Activated CD8-positive, alpha-beta memory T cell treated with anti-CD3 and anti-CD28 coated beads for 1 hour (primary cell): ENCODE measurements at places on chromosomes 11 and 22.

- DNase-seq: no peak
These were observed 13.6 kb downstream of the IL17RA start for GRCh38 chr22:17098379-17098819.

DNA sequence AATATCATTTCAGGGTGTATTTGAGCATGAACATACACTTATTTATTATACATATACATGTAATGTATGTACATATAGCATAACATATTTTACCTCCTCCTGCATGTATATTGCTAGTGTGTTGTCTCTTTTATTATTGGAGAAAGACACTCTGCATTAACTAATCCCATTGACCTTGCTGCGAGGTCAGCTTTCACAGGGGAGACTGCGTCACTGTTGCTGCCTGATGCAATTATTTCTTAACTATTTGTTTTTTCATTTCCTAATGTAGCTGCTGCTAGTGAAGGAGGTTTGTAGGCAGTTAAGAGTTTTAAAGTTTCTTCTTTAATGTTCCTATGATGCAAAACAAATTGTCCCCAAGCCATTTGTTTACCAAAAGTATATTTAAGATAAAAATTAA, 185.4 kb upstream of the CNTN5 start:
- no peak for DNase-seq

DNA sequence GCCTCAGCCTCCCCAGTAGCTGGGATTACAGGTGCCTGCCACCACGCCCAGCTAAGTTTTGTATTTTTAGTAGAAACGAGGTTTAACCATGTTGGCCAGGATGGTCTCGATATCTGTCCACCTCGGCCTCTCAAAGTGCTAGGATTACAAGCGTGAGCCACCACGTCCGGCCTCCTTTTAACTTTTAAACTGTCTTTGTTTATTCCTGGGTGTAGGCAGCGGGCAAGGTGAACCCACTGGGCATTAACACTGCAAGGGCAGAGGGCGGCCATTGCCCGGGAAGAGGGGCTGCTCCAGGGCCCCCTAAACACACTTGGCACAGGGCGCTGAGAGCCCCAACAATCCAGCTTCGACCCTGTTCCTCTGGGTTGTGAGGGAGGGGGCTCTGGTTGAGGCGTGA, 693.6 kb downstream of the BRD1 start:
- DNase-seq: no peak

GRCh38 chr11:44926036-44926435, 24.6 kb downstream of the TP53I11 start:
- no peak for DNase-seq

DNA sequence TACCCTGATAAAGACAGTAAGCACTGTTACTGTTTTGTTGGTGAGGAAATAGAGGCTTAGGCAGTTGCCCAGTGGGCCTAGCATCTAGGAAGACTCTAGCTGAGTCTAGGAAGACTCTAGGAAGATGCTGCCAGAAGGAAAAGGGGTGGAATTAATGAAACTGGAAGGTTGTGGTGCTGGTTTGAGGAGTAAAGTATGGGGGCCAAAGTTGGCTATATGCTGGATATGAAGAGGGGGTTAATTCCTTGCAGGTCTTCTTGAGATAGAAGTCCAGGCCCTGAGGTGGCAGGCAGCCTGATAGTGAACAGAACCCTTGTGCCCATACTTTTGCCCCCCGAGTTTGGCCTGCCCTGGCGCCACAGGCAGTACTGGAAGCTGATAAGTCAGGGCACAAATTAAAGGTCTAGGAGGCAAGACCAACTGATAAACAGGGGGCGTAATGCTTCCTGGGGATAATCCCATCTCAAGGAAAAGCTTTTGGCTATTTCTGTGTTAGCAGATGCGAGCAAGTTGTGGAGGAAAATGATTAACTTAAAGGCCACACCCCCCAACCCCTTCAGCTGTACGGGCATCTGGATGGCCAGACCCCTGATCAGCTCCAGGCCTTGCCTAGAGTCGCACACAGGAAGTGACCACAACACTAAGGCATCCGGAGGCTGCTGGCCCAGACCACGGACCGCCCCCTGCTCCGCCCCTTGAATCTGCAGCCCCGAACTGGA, 3.1 kb downstream of the ILK start:
- DNase-seq: no peak

- no peak for DNase-seq
These were observed 8.9 kb downstream of the SERHL2 start for GRCh38 chr22:42562684-42563083.

- no peak for DNase-seq
These were observed 21.5 kb upstream of the GSTP1 start for GRCh38 chr11:67561971-67562619.

- DNase-seq: no peak
These were observed 4.8 kb upstream of the PRDM11 start for GRCh38 chr11:45141631-45142030.

GRCh38 chr11:57262157-57262556, 25.1 kb upstream of the APLNR start:
- no peak for DNase-seq

GRCh38 chr11:8263109-8263768, 439 bp downstream of the LMO1 start:
- DNase-seq: no peak

DNA sequence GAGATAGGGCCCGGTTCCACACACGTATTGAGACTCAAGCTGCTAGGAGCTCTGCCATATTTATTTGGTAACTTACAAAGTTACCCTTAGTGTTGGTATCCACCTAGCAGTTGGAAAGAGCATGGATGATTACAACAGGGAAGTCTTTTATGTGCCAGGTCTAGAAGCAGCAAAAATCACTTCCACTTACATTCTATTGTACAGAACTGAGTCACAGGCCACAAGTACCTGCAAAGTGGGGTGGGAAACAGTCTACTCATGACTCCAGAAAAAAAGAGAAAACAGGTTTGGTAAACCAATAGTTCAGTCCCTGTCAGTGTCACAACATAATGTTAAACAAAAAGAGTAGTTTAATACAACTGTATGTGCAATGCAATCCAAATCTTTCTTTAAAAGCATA, 279.6 kb upstream of the PITPNB start:
- no peak for DNase-seq

GRCh38 chr22:19703869-19704268, 10.4 kb upstream of the SEPTIN5 start:
- no peak for DNase-seq

DNA sequence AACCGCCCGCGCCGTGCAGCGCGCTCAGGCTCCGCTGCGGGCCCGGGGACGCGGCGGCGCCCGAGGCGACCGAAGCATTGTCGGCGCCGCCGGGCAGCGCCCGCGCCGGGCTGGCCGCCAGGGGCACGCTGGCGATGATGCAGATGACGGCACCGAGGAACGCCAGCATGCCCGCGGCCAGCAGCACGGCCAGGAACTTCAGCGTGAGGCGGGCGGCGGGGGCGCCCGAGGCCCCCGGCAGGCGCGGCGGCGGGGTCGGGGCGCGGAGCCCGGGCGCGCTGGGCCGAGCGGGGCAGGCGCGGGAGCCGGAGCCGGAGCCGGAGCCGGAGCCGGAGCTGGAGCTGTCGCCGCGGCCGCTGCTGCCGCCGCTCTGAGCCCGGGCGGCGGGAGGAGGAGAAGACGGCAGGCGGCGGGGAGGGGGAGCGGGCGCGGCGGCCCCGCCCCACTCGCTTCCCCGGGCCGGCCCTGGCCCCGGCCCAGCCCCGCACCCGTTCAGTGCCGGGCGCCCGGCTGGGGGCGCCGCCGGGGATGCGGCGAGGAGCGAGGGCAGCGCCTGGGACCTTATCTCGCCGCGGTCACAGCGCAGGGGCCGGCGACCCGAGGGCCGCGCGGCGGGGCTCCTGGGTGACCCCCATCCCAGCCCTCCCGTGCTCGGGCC, at the start of gene NPTXR:
Gene NPTXR, minus strand, starts transcription at position 372 of the 658 bp plus-strand sequence.
- DNase-seq: peak; percentile 17

GRCh38 chr22:22616636-22617035, 27.8 kb upstream of the GGTLC2 start:
- no peak for DNase-seq

- no peak for DNase-seq
These were observed 59.7 kb upstream of the BARX2 start for GRCh38 chr11:129315781-129316579.

DNA sequence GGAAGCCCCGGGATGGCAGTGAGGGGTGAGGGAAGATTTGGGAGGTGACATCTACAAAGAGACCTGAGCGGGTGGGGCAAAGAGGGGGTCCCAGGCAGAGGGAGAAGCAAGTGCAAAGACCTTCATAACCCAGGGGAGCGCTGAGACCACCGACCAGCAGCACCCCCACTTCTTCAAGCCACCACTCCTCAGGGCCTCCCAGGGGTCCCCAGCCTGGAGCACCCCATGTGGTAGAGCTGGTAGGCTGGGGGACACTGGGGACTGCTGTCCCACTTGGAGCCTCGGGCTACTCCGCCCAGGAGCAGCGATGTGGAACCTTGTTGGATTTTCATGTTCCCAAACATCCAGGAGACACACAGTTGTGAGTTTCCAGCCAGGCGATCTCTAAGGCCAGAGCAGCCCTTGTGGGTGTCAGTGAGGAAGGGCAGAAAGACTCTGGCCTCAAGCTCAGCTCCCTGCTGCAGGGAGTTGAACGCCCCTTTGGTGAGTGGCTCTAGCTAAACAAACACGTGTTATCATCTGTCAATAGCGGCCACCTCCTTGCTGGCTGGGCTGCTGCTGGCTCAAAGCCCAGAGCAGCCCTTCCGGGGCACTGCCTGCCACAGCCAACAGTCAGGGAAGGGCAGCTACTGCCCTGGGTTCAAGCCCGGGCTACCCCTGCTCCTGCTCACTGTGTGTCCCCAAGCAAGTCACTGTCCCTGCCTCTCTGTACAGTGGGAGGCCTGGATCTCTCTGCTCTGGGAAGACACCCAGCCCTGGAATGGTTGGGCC, 25.7 kb upstream of the CHKA start:
- DNase-seq: no peak

- no peak for DNase-seq
These were observed 22.9 kb downstream of the MMP13 start for GRCh38 chr11:102932678-102933077.

DNA sequence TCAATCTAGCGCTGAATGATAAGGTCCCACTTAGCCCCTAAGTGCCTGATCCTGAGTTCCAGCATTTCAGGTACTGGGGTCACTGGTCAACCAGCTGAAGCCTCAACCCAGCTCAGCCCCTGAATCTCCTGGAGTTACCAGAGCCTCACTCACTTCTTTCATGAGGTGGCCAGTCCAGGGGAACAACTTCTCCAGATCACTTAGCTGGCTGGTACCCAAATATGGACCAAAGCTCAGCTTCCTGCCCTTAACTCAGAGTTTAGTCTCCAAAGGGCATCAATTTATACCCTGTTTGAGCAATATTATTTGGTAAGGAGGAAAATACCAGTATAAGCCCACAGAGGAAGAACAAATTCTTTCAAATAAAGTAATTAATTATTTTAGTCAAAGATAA, 105.6 kb downstream of the SLC1A2 start:
- no peak for DNase-seq

DNA sequence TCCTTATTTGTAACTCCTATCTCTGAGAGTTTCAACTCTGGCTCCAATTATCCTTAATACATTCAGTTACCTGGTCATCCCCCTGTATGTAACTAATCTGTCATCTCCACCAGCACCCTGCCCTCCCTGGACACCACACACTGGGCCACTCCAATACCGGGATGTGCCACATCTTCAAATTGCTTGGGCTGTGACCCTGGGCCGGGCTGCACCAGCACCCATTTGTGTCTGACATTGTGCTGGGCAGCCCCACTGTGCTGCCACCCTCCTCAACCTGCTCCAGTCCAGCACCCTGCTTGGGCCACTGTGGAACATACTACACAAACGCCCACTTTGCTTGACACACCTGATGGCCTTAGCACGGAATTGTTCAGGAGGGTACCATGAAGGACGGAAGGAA, 2.2 kb upstream of the USP18 start:
- no peak for DNase-seq

- no peak for DNase-seq
These were observed 62.9 kb downstream of the RCN1 start for GRCh38 chr11:32153747-32154146.

DNA sequence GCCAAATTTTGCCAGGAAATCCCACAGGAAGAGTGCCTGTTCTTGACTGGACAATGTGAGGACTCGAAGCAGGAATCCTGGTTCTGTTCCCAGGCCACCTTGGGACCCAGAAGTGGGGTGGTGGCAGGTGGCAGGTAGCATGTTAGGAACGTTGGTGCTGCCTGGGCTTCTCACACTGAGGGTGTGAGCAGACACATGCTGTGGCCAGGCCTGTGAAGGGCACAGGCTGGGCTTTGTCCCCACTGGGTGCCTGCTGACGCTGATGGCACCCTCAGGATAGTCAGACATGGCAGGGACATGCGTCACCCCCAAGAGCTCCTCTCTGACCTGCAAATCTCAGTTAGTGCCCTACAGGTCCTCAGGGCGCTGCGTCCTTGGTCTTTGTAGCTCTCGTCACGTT, 21.1 kb upstream of the NECTIN1 start:
- DNase-seq: no peak

GRCh38 chr22:39525658-39525975, 5.3 kb downstream of the ATF4 start:
- DNase-seq: no peak

DNA sequence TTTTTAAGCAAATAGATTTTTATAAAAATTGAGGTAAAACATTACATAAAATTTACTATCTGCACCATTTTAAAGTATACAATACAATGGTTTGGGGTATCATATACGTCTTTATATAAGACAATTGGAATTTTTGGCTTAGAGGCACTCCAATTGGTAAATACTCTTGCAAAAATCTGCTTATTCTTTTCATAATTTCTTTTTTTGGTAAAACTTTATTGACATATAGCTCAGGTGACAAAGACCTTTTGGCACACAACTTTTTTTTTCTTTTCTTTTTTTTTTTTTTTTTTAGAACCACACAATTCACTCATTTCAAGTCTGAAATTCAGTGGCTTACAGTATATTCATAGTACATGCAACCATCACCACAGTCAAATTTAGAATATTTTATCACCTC, 57.8 kb downstream of the ATG16L2 start:
- DNase-seq: no peak

- no peak for DNase-seq
These were observed 6.4 kb downstream of the PRAME start for GRCh38 chr22:22552630-22553029.

DNA sequence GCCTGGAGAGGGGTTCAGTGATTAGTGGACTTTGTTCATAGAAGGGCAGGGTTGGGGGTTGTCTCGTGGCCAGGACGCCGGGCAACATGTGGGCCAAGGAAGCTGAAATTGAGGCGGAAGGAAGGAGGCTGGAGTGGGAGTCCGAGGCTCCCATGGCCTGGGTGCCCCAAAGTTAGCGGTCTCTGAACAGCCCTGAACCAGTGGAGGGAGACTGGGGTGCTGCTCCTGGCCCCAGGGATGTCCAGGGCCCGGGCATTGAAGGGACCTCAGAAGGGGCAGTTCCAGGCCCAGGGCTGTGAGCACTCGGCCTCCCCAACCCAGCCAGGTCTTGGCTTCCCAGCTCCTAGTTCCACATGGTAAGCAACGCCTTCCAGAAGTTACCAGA, 59.2 kb upstream of the PRODH start:
- no peak for DNase-seq

DNA sequence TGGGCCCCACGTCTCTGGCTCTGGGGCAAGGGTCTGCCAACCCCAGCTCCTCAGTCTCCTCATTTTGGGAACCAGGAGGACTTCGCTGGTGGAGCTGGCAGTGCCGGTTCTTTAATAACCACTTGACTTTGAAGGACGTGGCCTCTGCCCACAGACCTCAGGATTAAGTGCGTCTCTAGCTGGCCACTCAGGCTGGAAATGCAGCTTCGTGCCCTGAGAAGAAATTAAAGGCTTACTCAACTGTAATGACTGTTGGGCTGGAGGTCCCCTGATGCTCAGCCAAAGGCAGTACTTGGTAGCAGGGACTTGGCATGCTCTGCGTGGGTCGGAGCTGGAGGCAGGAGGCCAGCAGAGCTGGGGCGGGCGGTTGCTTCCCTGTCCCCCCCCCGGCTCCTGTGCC, 16.7 kb upstream of the PARVG start:
- no peak for DNase-seq
